ENCODE measurements at places on chromosomes 6 and 20. TPM values are rescaled to one million over a fixed set of nuclear protein-coding genes. Genes with fewer than 3 reads are reported as not detected.

Gene BACH2
- 0.38 TPM for total RNA-seq

Gene MAP7
- total RNA-seq, result 30.8 TPM

Gene CALHM6
- total RNA-seq, result 0.64 TPM

Gene CST9L
- total RNA-seq, result not detected

Gene OR2B6
- total RNA-seq, result not detected

Gene PBOV1
- total RNA-seq, result not detected

Gene HCK
- total RNA-seq, result 0.13 TPM

Gene SLC17A1
- not detected for total RNA-seq

Gene CALHM4
- total RNA-seq, result under 0.01 TPM

Gene RIMS1
- under 0.01 TPM for total RNA-seq

Gene TRIM40
- not detected for total RNA-seq

Gene LRRC73
- 0.13 TPM for total RNA-seq

Gene CAGE1
- total RNA-seq, result not detected

Gene KCNK5
- total RNA-seq, result 0.26 TPM

Gene BTNL2
- 0.26 TPM for total RNA-seq

Gene TDRD6
- 0.26 TPM for total RNA-seq

Gene HTR1E
- total RNA-seq, result not detected

Gene LBP
- total RNA-seq, result not detected

Gene CDH4
- total RNA-seq, result 12.1 TPM

Gene TGM6
- total RNA-seq, result not detected

Gene ZSCAN23
- total RNA-seq, result 2.4 TPM

Gene SDCBP2
- total RNA-seq, result 96.4 TPM

Gene THBD
- total RNA-seq, result 21.4 TPM

Gene TRIM10
- not detected for total RNA-seq

Gene MTG2
- total RNA-seq, result 22.5 TPM

Gene SCUBE3
- not detected for total RNA-seq

Gene HDAC2
- total RNA-seq, result 55.2 TPM

Measured in bronchial epithelial cell (primary cell).